ENCODE measurements at places on chromosomes 7 and 10. TPM values are rescaled to one million over a fixed set of nuclear protein-coding genes. Genes with fewer than 3 reads are reported as not detected.

NEURL1 gene
- total RNA-seq, result not detected

SNCG gene
- 1.5 TPM for total RNA-seq

GRCh38 chr10:72588266-72588665 is 37.6 kb downstream of the MICU1 start:
- DNase-seq, result no peak
- no peak overlapping the region for H3K27ac ChIP-seq
- peaks cover 3% of the 10 kb centered on the region for H3K36me3 ChIP-seq
- H3K4me1 ChIP-seq, result peaks cover 5% of the 10 kb centered on the region

SVOPL gene
- total RNA-seq, result not detected

PTF1A gene
- total RNA-seq, result not detected

SLC16A9 gene
- 1.00 TPM for total RNA-seq

DNA sequence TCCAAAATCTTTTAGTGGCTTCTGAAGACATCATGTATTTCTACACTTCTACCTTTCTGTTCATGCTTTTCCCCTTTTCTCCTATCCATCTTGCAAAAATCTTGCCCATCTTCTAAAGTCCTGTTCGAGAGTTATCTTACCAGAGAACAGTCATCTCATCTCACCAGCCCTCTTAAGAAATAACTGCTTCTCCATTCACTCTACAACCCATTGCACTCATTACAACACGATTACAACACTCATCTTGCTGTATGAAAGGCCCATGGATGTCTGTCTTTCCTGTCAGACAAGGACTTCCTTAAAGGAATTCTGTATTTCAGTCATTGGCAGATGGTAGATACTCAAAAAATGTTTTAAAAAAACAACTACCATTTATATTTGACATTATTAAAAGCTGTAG is 30.8 kb downstream of the ZNF438 start:
- H3K4me3 ChIP-seq, result no peak overlapping the region
- H3K36me3 ChIP-seq, result no peaks in the 10 kb centered on the region
- no peaks in the 10 kb centered on the region for H3K27me3 ChIP-seq
- H3K4me1 ChIP-seq, result peaks cover 45% of the 10 kb centered on the region
- H3K27ac ChIP-seq, result peak overlapping the region; percentile 6
- no peak for DNase-seq
